ENCODE measurements at places on chromosomes 5 and 9. TPM values are rescaled to one million over a fixed set of nuclear protein-coding genes. Genes with fewer than 3 reads are reported as not detected.

DNA sequence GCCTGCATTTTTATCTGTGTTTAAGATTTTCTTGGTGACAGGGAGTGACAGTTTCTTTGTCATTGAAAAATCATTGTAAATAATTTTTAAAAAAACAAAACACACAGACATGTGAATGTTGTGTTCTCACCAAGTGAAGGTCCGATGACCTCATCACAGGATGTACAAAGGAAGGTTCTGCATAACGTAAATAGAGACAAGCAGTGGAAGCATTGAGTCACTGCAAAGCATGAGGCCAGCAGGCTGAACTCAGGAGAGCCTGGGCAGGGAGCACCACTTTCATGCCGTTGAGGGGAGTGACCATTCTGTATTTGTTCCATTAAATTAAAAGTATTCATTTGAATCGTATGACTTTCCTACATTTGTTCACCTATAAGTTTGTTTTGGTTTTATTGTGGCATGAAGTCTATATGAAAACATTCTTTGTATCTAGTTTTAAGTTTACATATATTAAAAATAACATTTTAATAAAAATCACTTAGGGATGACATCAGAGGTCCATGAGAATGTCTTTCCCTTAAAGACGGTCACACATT, 70.4 kb upstream of the TLE1 start:
- no peak for DNase-seq

- DNase-seq, result no peak
These were observed 134.9 kb downstream of the RGS3 start for GRCh38 chr9:113598451-113598850.

HTR4 gene
- not detected for total RNA-seq

DNA sequence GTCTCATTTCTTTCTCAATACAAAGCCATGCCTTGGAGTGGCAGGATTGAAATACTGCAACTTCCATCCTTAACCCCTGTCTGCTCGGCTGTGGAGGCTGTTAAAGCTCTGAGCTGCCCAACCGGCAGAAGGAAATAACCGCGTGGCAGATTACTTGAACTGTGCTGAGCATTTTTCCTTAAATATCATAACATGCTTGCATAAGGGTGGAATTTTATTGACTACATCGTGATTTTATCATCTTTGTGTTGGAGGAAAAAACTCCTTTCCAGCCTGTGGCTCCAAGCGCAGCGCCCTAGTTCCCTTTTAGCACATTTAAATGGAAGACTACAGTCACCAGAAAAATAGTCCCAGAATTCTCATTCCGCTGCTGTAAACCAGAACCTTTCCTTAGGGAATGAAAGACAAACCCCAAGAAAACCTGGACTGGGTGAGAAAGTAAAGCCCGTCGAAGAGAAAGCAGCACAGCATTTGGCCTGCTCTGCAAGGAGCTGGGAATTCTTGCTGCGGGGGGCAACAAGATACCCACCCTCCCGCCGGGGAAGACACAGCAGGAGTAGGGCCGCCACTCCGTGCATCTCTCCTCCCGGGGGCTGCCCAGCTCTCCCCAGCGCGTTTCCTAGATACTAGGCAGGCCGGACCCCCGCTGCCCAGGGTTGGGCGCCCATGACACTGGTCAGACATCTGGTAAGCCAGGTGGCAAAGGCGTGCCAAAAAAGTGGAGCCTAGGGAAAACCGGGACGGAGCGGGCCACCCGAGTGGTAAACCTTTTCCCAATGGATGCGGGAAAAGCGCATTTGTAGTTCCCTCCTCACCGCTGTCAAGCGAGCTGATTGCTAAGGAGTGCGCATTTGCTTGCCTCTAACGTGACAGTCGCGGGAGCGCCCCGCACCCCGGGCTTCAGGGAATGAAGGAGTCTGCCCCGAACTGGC, 1.3 kb downstream of the SHC3 start:
- no peak for DNase-seq

DNA sequence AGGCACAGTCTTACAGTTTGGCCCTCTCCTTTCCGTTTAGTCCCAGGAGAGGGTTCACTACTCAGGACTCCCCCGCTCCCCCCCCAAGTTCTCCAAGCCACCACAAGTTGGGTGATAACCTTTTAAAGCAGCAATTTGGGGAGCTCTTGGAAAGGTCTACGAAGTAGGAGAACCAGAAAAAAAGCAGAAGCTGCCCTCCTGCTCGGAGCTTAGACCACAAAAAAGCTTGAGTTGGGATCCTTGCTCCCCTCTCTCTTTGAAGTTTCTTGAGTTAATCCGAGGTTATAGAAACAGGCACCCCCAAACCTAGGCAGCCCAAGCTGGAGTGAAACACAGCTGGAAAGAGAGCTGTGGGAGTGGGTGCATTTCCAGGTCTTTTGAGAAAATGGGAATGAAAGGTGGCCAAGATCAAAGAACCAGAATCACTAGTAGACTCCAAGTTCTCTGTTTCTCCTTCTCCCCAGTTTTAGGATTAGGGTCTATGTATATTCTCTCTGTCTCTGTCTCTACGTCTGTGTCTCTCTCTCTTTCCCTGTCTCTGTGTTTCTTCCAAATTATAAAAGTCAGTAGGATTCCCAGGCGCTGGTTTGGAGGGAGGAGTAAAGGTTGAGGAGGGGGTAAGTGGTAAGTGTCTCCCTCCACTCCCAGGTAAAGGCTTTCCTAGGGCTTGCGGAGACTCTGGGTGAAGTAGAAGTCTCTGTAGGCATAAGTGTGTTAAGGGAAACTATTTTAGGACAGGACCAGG, 2.8 kb downstream of the LHX2 start:
- no peak for DNase-seq

- no peak for DNase-seq
These were observed 93.3 kb downstream of the CACNA1B start for GRCh38 chr9:137970686-137971476.

GRCh38 chr5:6713274-6714225, at the start of gene TENT4A:
TSS of gene TENT4A (plus strand) at chr5:6713432. CDS start at chr5:6713984, 552 bp downstream.
- peak; percentile 32 for DNase-seq

SYK gene
- total RNA-seq, result 0.13 TPM

DNA sequence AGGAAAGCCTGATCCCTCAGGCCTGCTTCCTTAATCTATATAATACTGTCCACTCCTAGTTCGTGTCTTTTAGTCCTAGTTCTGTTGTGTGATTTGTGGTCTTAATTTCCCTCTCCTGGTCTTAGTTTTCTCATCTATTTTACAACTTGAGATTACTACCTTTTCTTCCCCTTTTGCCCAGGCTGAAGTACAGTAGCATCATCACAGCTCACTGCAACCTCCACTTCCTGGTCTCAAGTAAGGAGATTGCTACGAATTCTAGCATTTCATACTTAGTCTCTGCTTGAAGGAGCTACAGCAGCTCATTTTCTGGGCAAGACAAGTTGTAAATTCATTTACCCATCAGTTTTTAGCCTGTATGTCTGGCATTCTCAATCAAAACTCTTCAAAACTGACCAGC, 5.5 kb downstream of the TRIM32 start:
- no peak for DNase-seq

All from activated CD8-positive, alpha-beta T cell treated with anti-CD3 and anti-CD28 coated beads, Interleukin-2, amount 10 ng/mL, durations not matched to agents 7 days and 5 days (primary cell).